H1 (cell line): ENCODE measurements at places on chromosomes 7 and 10. TPM values are rescaled to one million over a fixed set of nuclear protein-coding genes. Genes with fewer than 3 reads are reported as not detected.

DNA sequence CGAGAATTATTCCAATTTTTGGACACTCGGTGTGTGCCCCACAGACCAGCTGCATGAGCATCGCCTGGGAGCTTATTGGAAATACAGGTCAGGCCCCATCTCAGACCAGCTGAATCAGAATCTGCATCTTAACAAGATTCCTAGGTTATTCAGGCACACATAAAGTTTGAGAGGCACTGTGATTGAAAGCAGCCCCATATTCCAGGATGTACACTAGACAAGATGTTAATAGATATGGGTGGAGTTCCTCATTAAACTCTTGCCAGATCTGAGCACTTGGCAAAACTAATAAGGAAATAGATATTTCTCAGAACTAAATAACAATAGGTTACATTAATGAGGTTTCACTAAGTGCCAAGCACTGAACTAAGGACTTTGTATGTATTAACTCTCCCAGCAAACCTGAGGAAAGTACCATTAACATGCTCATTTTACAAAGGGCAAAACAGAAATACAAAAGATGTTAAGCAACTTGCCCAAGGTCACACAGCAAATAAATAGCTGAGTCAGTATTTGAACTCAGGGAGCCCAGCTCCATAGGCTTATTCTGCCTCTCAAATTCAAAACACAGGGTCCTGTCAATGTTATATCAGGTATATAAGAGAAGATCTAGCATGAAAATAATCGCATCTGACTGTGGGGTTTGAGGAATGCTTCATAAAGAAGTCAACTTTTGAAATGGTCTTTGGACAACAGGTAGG is 29.9 kb downstream of the PPP1R3C start:
- no peak for DNase-seq

Gene NAT16
- 0.26 and 0.47 TPM in 2 replicates for polyA plus RNA-seq

GRCh38 chr7:114656466-114656865 is 241.9 kb downstream of the FOXP2 start:
- DNase-seq = no peak

Gene CD36
- polyA plus RNA-seq = 0.13 and 0.33 TPM in 2 replicates

DNA sequence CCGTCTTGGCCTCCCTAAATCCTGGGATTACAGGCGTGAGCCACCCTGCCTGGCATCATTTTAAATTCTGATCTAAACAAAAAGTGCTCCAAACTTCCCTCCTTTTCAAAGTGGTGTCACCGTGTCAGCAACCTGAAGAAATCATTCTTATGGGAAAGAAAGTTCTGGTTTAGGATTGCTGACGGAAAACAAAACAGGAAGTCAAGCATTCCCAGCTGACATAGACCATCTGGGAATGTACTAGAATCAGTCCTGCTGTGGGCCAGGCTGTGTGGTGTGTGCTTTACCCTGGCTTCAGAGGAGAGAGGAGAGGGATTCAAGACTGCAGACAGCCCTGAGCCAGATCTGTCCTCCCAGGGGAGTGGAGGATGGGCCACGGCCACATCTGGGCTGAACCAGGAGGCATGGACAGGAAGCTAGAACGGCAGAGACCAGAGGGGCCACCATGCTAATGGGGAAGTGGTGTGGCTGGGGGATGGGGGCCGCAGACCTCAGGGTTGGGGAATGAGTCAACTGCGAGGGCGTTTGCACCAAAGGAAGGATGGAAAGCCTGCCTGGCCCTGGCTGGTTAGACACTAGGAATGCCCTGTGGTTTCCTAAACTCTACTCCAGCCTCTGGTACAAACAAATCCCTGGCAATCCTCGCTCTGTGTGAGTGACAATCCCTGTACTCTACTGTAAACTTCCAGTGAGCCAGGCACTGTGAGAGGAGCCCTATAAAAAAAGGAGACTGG is 16.7 kb upstream of the CLIP2 start:
- no peak for DNase-seq

- no peak for DNase-seq
Observed at GRCh38 chr10:6395606-6396005, 184.5 kb downstream of the PRKCQ start.

Gene PPP1R17
- polyA plus RNA-seq = 0.50 and 1.5 TPM in 2 replicates

DNA sequence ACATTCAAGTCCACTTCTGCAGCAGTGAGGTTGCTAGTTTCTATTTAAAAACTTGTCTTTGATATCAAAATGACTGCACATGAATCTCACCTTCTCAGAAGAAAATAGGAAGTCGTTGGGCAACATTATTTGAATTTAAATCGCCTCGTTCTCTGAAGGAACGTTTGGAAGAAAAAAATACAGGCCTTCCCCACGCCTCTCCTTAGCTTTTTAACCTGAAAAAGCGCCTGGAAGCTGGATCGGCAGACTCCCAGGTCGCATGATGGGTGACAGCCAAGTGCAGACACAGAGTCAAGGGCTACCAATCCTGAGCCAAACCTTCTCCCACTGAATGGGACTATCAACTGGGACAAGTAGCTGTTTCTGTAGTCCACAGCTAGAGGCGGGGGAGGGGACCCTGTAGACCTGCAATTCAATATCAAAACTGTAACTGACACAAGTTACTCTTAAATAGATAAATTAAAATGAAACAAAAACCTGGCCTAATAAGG is 2.2 kb downstream of the FAM53B start:
- DNase-seq = no peak

DNA sequence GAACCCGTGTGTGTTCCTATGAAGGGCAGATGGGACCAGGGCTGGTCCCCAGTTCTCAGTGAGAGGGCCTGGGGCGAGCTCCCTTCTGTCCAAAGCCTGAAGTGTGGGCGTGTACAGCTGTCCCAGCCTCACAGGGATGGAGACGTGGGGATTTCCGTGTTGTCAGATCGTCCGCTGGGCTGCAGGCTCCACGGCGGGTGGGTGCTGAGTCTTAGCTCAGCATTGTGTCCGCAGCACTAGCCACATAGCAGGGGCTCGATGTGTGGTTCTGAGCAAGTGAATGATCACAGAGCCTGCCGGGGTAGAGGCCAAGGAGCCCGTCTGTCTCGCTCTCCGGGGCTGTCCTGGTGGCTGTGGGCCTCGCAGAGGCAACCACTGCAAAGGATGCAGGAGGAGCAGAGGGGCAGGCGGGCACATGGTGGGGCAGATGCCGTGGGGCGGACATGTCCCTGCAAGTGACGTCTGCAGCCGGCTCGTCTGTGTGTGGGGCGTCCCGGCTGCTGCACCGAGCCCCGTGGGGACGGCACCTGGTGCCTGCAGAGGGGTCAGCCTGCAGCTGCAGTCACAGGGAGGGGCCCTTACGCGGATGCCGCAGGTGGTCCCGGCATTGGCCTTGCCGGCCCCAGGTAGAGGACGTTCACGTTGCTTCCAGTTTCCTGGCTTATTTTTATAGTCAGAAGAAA is 30.9 kb downstream of the FAM20C start:
- no peak for DNase-seq

- no peak for DNase-seq
Observed at GRCh38 chr7:141920281-141920680, 4.1 kb downstream of the OR9A4 start.

Gene GPC2
- polyA plus RNA-seq = 25.3 and 47.8 TPM in 2 replicates

DNA sequence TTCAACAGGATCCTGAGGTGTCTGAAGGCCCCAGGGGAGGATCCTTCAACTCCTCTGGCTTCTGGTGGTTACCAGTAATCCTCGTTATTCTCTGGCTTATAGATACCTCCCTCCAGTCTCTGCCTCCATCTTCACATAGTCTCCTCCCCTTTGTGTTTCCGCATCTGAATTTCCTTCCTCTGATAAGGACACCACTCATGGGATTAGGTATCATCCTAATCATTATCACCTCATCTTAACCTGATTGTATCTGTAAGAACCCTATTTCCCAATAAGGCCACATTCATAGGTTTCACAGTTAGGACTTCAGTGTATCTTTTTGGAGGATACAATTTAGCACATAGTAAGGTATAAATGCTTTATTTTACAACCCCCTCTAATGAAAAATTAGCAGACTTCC is 1189.2 kb downstream of the CNTNAP2 start:
- DNase-seq = no peak
